ENCODE measurements at places on chromosomes 3 and 15. TPM values are rescaled to one million over a fixed set of nuclear protein-coding genes. Genes with fewer than 3 reads are reported as not detected.

DNA sequence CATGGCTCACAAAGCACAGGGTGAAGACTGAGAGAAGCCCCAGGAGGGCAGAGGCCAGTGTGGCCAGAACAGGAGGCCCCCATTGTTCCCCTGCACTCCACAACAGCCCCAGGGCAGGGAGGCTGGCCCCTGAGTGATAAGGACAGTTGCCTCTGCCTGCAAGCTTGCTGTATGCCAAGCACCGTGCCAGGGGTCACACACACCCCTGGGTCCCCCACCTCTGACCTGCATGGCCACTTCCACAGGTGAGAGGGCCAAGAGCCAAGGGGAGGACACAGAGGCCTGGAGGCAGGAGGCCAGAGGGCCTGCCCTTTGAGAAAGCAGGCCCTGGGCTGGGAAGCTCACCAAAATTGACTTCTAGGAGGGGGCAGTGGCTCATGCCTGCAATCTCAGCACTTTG lies 23.7 kb downstream of the ATRIP start:
- H3K4me1 ChIP-seq, result peaks cover 77% of the 10 kb centered on the region
- no peak for DNase-seq
- H3K27ac ChIP-seq, result peak overlapping the region; percentile 99

- H3K27ac ChIP-seq, result no peak overlapping the region
- H3K36me3 ChIP-seq, result no peaks in the 10 kb centered on the region
- no peak overlapping the region for H3K4me3 ChIP-seq
- H3K27me3 ChIP-seq, result no peaks in the 10 kb centered on the region
- no peaks in the 10 kb centered on the region for H3K4me1 ChIP-seq
Measured at GRCh38 chr3:108486338-108486737, 24.1 kb downstream of the MYH15 start.

WDR93 gene
- total RNA-seq, result 0.13 TPM

- no peaks in the 10 kb centered on the region for H3K36me3 ChIP-seq
- peaks cover 39% of the 10 kb centered on the region for H3K4me1 ChIP-seq
- H3K27ac ChIP-seq, result peak within 1 kb of the TSS; percentile 92
- peak within 1 kb of the TSS; percentile 65 for H3K4me3 ChIP-seq
Measured at GRCh38 chr15:65286704-65287519, at the start of gene PARP16. Gene PARP16 (minus strand): TSS chr15:65286883. CDS start chr15:65286426, 457 bp downstream.

DNA sequence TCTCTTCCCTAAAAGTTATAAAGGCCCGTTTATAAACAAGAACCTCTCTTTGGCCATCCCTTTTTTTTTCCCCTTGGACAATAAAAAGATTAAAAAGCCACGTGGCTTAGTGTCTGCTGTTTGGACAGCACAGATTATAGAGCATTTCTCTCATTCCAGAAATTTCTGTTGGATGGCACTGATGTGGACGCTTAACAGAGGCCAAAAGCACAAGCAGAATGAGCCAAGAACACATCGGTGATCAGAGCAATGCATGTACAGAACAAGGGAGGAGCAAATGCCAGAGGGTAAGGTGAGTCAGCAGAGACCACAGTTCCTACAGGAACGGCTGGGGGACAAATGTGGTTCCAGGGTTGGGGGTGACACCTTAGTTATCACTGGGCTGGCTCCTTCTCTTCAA lies 30.3 kb upstream of the CTNNB1 start:
- H3K4me1 ChIP-seq, result peaks cover 8% of the 10 kb centered on the region
- DNase-seq, result no peak
- H3K27ac ChIP-seq, result no peak overlapping the region
- no peaks in the 10 kb centered on the region for H3K36me3 ChIP-seq
- H3K27me3 ChIP-seq, result no peaks in the 10 kb centered on the region
- no peak overlapping the region for H3K4me3 ChIP-seq

GNAT1 gene
- total RNA-seq, result not detected

- no peaks in the 10 kb centered on the region for H3K27me3 ChIP-seq
- no peaks in the 10 kb centered on the region for H3K36me3 ChIP-seq
- DNase-seq, result peak; percentile 39
- no peak overlapping the region for H3K27ac ChIP-seq
Measured at GRCh38 chr3:193710286-193711165, 117.5 kb downstream of the OPA1 start.

GRCh38 chr3:100072326-100073048 lies 41.8 kb downstream of the FILIP1L start:
- peaks cover 48% of the 10 kb centered on the region for H3K4me1 ChIP-seq
- DNase-seq, result no peak
- no peak overlapping the region for H3K4me3 ChIP-seq
- H3K36me3 ChIP-seq, result no peaks in the 10 kb centered on the region
- H3K27me3 ChIP-seq, result no peaks in the 10 kb centered on the region

- H3K4me1 ChIP-seq, result peaks cover 12% of the 10 kb centered on the region
- H3K36me3 ChIP-seq, result no peaks in the 10 kb centered on the region
- H3K27ac ChIP-seq, result no peak overlapping the region
- no peak for DNase-seq
Measured at GRCh38 chr15:92600856-92601255, 54.7 kb downstream of the FAM174B start.
